Testis (tissue), 5 donors: ENCODE measurements at places on chromosomes 7 and 10. TPM values are rescaled to one million over a fixed set of nuclear protein-coding genes. Genes with fewer than 3 reads are reported as not detected.
A peak's percentile ranks its signal among the peaks of the same experiment; 100 is the strongest.

- no peak overlapping the region for H3K4me3 ChIP-seq
- H3K4me1 ChIP-seq: no peaks in the 10 kb centered on the region
- DNase-seq: no peak
These were observed 40.2 kb upstream of the ATP6V0A4 start for GRCh38 chr7:138838166-138838565.

DNA sequence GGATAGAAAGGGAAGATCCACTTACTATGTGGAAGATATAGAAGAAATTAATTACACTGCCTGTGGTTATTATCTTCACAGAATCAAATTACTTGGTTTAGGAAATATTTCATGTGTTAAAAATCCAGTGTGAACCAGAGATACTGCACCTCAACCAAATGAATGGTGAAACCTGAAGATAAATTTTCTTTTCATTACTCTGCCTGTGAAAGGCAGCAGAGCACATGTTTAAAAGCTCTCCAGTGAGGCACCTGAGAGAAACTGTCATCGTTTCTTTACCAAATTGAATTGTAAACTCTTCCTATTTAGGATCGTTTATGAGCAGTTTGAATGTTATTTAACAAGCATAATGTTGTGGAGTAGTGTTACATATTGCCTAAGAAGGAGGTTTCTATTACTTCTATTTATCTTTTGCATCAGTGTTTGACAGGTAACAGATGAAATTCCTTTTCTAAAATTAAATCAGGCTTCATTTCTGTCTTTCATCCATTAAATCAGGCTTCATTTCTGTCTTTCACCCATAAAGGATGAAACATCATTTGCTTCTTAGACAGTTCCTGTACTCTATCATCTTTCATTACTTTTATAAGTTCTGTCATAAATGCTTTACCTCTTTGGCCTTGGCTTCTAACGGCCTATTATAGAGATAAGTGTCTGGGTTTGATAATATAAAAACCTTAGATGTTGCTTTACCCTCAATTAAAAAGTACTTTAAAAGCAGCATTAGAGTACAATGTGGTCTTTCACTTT is 266.6 kb downstream of the NXPH1 start:
- no peak overlapping the region for H3K27ac ChIP-seq
- no peaks in the 10 kb centered on the region for H3K36me3 ChIP-seq
- H3K27me3 ChIP-seq: no peaks in the 10 kb centered on the region
- no peak for DNase-seq
- no peaks in the 10 kb centered on the region for H3K4me1 ChIP-seq
- H3K4me3 ChIP-seq: no peak overlapping the region

- H3K27me3 ChIP-seq: no peaks in the 10 kb centered on the region
- H3K27ac ChIP-seq: no peak overlapping the region
- no peak for DNase-seq
These were observed 12.2 kb upstream of the SLC35B4 start for GRCh38 chr7:134328900-134329299.

GRCh38 chr10:100162696-100163095 is 23.1 kb downstream of the ERLIN1 start:
- no peaks in the 10 kb centered on the region for H3K36me3 ChIP-seq
- no peak for DNase-seq
- H3K27ac ChIP-seq: no peak overlapping the region
- no peak overlapping the region for H3K4me3 ChIP-seq

GRCh38 chr7:46282155-46282554 is 361.1 kb upstream of the IGFBP3 start:
- H3K27ac ChIP-seq: no peak overlapping the region
- H3K36me3 ChIP-seq: no peaks in the 10 kb centered on the region
- no peak overlapping the region for H3K4me3 ChIP-seq
- no peaks in the 10 kb centered on the region for H3K4me1 ChIP-seq

DNA sequence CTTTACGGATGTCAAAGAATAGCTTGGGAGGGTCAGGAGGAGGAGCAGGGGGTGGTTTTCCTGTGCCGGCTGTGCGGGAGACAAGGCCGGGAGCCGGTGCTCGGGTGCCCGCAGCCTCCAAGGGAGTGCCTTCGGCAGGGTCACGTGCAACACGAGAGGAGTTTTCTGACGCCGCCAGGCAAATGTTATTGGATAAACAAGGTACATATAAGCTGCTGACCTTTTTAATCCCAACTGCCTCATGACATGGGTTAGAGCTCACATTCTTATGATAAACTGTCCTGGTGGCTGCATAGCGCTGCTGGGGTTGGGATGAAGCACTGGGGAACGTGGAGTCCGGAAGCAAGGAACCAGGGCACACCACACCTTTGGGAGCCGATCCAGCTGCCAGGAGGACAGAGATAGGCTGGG is 124.8 kb upstream of the PDLIM1 start:
- no peaks in the 10 kb centered on the region for H3K36me3 ChIP-seq
- no peak for DNase-seq
- peak overlapping the region; percentile 33 for H3K27ac ChIP-seq

DNA sequence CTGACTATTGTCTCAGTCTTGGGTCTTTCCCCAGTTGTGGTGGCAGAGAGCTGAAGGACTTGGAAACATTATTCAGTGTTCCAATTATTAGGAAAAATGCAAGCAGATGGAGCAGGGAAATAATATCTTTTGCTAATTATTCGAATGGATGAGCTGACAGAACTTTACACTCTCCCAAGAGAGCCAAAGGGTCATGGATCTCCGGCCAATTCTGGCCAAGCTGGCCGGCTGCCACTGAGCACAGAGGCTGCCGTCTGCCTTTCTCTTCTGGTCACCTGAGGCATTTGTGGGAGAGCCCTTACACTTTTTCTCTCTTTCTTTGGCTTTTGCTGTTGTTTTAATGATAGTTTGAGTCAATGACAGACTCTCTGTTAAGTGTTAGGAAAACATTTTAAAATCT is 22.2 kb upstream of the CNTNAP2 start:
- no peaks in the 10 kb centered on the region for H3K4me1 ChIP-seq
- no peak for DNase-seq
- no peaks in the 10 kb centered on the region for H3K36me3 ChIP-seq
- no peaks in the 10 kb centered on the region for H3K27me3 ChIP-seq
- no peak overlapping the region for H3K27ac ChIP-seq
- H3K4me3 ChIP-seq: no peak overlapping the region

DNA sequence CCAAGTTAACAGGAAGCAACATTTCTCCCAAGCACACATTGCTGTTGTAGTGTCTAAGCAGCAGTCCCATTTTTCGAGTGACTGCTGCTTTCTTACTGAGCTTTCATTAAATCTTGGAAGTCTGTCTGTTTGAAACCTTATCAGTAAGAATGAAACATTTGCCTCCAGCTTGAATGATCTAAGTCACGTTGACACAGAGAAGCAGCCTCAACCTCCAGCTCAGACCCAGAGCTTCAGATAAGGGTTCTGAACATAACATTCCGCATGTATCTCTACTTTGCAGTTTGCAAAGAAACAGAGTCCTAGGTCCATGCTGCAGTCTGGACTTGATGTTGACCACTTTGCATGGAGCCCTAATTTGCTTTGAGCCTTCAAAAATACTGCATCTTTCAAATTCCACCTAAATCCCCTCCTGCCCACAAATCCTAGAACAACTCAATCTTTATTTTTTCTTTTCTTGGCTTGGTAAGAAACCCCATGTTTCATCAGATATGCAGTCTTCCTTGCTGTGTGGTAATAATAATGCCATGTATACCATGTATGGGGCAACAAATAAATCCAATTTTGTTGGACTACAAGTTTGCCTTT is 698.7 kb upstream of the IGFBP3 start:
- no peaks in the 10 kb centered on the region for H3K4me1 ChIP-seq
- no peaks in the 10 kb centered on the region for H3K27me3 ChIP-seq

GDF10 gene
- total RNA-seq: 34.4 TPM

TMEM196 gene
- total RNA-seq: not detected

CYP3A4 gene
- 1.8 TPM for total RNA-seq

CALHM3 gene
- total RNA-seq: 0.93 TPM
